ENCODE measurements at places on chromosomes 3 and 15.

- no peak for DNase-seq
Measured at GRCh38 chr3:126706631-126707030, 2.6 kb downstream of the CHCHD6 start.

DNA sequence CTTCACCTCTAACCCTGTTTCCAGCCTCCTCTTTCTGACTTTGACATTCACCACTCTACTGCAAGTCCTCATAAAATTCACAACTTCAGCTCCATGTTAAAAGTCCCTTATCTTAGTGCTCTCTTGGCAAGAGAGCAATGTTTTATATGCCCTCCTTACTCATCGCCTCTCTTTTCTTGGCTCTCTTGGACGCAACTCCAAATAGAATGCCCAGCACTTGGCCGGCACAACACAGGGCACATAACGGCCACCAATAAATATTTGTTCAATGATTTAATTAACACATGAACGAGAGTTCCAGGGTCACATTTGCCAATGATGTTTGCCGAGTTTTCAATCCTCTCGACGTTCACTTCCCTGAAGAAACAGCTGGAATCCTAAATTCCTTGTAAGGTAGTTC, 401.4 kb downstream of the ROBO1 start:
- no peak for DNase-seq

DNA sequence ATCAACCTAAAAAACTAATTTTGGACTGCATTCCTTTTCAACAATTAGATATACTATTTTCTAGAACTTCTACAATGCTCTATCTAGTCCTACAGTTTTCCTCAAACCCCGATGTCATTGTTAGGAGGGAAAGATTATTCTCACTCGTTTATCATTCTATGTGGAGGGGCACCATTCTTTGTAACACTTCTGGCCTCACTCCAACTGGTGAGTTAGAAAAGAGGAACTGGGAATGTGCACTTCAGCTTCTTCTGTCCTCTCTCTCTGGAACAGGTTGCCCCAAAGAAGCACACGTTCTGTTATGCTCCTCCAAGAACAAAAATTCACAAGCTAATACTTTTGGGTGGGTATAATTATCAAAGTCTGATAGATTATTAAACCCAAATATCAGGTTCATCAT, 137.9 kb downstream of the UACA start:
- DNase-seq, result no peak

GRCh38 chr15:84987949-84988624, 6.4 kb downstream of the PDE8A start:
- no peak for DNase-seq

GRCh38 chr3:186418671-186419145, 56.7 kb upstream of the DGKG start:
- DNase-seq, result no peak

DNA sequence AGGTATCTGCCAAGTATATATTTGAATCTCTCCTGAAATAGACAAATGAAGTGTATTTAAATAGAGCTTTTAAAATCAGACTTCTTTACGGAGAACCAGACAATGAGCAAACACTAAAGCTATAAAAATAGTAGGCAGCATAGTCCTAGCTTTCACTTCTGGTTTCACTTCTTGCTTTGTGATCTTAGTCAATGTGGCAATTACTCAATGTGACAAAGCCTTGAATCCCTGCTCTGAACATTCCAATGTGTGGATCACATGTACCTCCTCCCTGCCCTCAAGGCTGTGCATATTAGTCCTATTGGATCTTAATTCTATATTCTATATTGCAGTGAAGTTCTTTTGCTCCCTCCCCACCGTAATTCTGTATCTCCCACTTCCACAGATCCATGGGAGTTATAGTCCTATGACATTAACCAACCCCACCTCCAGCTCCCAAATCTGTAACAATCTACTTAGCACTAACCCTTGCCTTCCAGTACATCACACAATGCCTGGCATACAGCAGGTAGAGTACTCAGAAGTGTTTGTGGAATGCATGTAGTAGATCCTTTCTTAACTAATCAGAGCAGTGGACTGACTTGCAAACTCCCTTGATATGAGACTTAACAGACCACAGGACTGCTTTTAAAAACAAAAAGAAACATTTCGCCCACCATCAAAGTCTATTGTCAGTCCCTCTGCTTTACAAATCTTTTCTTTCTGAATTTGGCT, 24.3 kb upstream of the CP start:
- DNase-seq, result no peak

GRCh38 chr3:133890972-133891644, 4.6 kb downstream of the RAB6B start:
- DNase-seq, result no peak

GRCh38 chr3:5006755-5007202, 27.5 kb downstream of the BHLHE40 start:
- DNase-seq, result peak; percentile 68

DNA sequence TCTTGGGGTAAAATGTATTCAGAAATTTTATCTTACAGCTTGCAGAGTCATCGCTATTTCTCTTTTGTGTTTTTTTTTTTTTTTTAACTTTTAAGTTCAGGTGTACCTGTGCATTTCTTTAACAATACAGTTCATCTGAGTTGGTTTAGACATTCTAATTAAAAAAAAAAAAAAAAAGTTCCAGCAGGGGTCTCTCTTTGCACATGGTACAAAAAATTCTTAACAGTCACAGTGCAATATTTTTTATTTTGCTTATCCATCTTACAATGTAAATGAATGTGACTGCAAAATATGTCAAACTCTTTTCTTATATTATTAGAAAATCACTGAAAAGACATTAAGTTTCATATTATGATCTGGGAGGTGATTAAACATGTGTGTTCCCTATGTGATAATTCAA, 47.5 kb upstream of the SLC9A9 start:
- no peak for DNase-seq

GRCh38 chr15:81915990-81916389, 129.8 kb downstream of the MEX3B start:
- DNase-seq, result no peak

GRCh38 chr3:80521081-80521480, 753.3 kb upstream of the ROBO1 start:
- DNase-seq, result no peak

GRCh38 chr3:42345811-42346210, 64.6 kb downstream of the LYZL4 start:
- DNase-seq, result no peak

GRCh38 chr3:13608969-13609725, 60.2 kb downstream of the FBLN2 start:
- DNase-seq, result no peak

DNA sequence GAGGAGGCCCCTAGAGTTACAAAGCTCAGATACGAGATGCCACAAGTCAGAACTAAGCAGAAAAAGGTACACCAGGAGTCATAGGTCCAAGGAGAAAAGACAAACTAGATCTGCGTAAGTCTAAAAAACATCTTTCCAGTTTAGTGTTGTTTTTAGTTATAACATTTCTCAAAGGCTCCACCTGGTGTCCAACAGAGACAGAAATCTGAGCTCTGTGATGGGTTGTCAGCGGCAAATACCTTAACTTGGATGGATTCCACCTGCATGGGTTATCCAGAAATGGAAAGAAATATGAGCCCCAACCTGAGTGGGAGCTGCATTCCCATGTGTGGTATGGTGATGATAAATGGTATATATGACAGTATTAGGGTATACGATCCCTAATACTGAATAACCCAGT, 238.6 kb upstream of the CHRM5 start:
- DNase-seq, result no peak

DNA sequence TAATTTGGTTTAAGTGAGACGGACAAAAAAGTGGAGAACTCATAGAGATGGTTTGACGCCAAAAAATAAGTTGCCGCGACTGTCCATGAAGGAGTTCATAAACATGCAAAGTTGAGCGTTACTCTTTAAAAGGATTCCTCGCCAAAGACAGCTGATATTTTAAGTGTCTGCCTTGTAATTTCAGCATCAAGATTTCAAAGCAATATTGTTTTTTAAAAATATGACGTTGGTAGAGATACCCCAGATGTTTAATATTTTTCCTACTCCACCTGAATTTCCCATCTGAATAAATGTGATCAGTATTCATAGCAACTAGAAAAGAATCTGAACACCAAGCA, 155.0 kb downstream of the TUSC7 start:
- no peak for DNase-seq

- no peak for DNase-seq
Measured at GRCh38 chr3:58003093-58003492, 5.1 kb upstream of the FLNB start.

DNA sequence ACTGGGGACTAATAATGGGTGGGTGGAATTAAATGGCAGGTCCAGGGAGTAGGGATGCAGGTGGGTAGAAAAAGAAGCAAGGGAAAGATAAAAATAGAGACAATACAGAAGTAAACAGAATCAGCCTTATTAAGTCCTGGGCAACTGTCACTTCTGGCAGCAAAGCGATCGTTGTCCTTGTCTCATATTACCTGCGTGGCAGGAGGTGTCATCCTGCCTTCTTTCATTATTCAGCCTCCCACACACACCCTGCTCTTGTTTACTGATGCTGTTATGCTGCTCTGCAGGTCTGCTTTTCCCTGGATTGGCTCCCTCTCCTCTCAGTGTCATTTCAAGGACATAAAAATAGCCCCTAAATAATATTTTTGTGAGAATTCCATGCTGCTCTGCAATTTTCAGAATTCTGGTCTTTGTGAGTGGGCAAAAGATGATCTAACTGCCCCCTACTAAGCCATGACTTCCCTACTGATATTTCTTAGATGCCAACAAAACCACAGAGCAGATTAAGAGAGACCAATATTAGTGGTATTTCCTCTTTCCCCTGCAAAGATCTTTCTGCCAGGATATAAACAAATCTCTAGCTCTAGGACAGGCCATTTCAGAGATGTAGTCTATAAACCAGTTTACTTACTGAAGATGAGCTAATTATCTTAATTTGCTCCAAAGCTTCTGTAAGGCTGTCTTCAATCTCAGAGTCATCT, 8.5 kb downstream of the VEPH1 start:
- no peak for DNase-seq

- DNase-seq, result no peak
Measured at GRCh38 chr3:52650439-52650838, 35.3 kb downstream of the PBRM1 start.

GRCh38 chr3:102078854-102079808, 229.8 kb downstream of the NFKBIZ start:
- no peak for DNase-seq

DNA sequence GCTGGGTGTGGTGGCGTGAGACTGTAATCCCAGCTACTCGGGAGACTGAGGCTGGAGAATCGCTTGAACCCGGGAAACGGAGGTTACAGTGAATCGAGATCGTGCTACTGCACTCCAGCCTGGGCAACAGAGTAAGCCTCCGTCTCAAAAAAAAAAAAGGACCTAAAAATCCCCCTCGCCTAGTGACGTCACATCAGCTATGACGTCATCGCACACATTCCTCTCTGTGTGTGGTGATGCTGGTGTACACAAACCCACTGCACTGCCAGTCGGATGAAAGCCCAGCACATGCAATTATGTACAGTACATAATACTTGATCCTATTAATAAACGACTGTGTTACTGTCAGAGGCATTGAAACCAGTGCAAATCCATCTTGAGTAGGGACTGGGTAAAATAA, 40.2 kb upstream of the SEC61A1 start:
- DNase-seq, result no peak

GRCh38 chr3:177089901-177090300, 107.4 kb downstream of the TBL1XR1 start:
- no peak for DNase-seq

GRCh38 chr15:88487178-88487795, 19.8 kb downstream of the MRPS11 start:
- no peak for DNase-seq

DNA sequence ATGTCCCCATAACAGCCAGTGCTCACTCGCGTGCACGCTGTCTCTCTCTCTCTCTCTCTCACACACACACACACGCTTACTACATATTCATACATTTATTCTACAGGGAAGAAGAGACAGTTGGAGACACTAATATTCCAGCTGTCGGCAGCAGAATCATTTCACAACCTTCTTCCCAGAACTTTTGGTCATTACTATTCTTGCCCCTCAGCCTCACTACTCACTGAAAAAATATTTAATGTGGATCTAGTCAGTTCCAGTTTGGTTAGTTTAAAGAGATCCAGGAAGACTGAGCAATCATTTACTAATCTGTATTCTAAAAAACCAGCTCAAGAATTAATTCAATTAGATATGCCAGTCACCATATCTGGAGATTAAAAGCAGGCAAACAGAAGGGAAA, 394.9 kb downstream of the PTPRG start:
- DNase-seq, result no peak

DNA sequence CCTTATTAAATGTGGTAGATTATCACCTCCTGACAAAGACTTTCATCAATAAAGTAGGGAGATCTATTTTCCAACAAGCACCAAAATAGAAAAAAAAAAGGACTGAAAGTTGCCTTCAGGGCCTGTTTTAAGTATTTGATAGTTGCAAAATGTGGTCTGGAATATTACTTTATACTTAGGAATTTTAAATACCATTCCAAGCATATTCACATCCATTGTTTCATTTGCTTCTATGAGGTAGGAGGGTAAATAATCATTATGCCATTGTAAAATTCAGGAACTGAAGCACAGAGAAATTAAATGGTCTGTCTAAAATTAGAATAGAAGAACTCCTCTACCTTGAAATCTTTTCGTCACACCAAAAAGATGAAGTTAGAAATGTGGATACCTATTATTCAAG, 110.0 kb downstream of the TMCC1 start:
- DNase-seq, result no peak

DNA sequence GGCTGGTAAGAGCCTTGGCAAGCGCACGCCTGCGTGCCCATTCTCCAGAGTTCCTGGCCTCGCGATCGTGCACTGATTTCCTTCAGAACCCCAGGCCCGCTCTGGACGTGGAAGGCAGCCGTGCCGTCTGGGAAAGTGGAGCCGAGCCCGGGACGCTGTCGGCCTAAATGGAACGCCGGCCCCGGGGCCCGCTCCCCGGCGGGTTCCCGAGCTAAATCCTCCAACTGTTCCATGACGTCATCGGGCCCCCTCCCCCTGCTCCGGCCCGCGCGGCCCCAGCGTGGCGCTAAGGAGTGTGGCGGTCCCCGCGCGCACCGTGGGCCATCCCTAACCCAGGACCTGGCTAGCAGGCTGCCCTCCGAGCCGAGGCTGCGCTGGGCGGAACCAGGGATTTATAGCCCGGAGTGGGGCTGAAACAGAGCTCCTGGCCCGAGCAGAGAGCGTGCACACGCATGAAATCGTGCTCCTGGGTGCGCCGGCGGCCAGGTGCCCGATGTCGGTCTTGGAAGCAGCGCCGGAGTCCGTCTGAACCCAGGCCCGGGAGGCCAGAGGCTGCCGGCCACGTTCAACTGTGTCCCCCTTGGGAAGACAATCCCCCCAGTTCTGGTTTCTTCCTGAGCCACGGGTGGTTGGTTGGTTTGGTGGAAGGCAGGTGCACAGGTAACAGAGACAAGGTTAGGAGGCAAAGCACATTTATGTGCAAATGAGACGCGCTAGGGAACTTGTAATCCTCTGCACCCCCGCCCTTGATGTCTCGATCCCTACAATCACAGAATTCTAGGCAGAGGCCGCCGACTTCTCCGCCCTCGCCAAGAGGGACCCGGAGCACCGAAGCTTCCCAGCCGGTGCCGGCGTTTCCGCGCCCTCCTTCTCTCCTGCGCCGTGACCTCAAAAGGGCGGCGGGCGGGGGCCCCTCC, 84.9 kb upstream of the ETV5 start:
- no peak for DNase-seq

- DNase-seq, result no peak
Measured at GRCh38 chr3:16303037-16303575, 38.1 kb downstream of the OXNAD1 start.

GRCh38 chr15:61736790-61737189, 323.5 kb downstream of the VPS13C start:
- no peak for DNase-seq

GRCh38 chr3:17915341-17915740, 172.9 kb upstream of the TBC1D5 start:
- DNase-seq, result no peak

Measured in GM18507 (cell line).